ENCODE measurements at places on chromosomes 6 and 20. TPM values are rescaled to one million over a fixed set of nuclear protein-coding genes. Genes with fewer than 3 reads are reported as not detected.

The RNF144B gene
- total RNA-seq = 9.4 TPM

The SAMD10 gene
- 77.0 TPM for total RNA-seq

The ZBTB46 gene
- total RNA-seq = 2.7 TPM

The GHRH gene
- total RNA-seq = not detected

The IL17F gene
- 12.3 TPM for total RNA-seq

The MLN gene
- not detected for total RNA-seq

The IP6K3 gene
- not detected for total RNA-seq

The MUC21 gene
- not detected for total RNA-seq

The ZNF311 gene
- total RNA-seq = 1.6 TPM

- DNase-seq = no peak
Observed at GRCh38 chr6:27986928-27987725, 30.1 kb downstream of the OR2B6 start.

DNA sequence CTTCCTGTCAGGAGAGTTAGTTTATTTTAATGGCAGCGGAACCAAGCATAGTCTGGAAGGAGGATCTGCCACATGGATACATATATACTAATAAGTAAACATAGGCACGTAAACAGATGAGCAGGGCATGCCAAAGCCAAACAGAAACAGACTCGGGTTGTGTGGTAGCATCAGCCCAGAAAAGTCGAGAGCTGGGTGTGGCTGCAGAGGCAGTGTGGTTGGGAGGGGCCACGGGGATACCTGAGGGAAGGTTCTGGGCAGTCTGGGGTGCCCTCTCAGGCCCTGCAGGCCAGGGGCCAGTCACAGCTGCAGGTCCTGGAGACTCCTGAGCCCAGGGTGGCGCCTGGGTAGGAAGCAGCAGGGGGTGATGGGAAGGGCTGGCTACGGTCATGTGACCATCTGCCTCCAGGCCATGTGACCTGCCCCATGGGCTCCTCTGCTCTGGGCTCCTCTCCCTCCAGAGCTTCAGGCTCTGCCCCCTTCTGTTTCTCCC lies 42.8 kb upstream of the MRPS10 start:
- no peak for DNase-seq

DNA sequence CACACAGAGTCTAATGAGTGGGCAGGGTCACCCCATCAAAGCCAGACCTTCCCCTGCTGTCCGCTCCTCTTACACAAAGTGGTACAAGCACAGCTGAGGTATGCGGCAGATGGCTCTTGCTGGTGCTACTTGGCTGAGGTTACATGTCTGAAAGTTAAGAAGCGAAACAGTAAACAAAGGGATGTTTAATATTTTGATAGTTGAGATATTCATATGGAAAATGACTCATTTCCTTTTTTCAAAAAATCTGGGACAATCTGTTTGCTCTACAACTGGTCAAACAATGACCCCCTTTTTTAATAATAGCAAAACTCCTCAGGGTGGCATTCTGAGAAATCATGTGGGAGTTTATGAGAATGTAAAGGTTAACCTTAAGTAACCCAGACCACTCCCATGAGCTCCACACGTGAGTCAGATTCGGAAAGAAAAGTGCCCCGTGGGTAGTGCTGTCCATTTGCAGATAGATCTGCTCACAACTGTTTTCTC lies 245.3 kb downstream of the TBXT start:
- DNase-seq = no peak

GRCh38 chr6:86118271-86118670 lies 475.6 kb upstream of the SYNCRIP start:
- no peak for DNase-seq

DNA sequence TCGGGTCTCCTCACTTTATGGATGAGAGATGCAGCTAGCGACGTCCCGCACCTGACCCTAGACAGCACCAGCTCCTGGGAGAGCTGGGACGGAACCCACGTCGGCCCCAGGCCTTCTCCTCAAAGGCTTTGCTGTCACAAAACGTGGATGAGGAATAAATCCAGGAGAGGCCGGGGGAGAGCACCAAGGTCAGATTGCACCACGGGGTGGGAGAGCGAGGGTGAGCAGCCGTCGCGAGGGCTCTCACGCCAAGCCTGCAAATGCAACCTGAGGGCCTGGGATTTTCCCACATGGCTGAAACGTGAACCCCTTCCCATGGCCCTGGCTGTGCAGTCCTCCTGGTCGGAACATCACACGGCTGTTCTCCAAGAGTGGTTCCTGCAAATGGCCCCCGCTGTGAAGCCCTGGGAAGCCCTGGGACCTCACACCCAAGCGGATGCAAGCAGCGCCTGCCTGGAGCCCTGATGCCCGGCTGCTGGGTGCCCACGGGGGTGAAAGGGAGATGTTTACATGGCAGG lies 45.3 kb downstream of the DLL1 start:
- no peak for DNase-seq

GRCh38 chr6:130381459-130382380 lies 15.9 kb downstream of the TMEM200A start:
- no peak for DNase-seq

DNA sequence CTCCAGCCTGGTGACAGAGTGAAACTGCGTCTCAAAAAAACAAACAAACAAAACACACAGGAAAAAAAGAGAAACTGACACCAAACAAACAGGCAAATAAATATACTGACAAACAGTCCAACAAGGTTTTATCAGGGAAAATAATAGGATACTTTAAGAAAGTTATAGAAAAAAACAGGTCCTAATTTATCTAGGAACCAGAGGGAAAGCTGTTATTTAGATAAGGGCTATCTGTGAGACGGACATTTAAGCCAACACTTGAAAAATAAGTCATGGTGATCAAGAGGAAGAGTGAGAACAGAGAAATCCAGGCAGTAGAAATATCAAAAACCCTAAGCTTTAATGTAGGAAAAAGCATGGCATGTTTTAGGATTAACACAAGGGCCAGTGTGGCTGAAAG lies 68.9 kb downstream of the FAM217A start:
- DNase-seq = no peak

DNA sequence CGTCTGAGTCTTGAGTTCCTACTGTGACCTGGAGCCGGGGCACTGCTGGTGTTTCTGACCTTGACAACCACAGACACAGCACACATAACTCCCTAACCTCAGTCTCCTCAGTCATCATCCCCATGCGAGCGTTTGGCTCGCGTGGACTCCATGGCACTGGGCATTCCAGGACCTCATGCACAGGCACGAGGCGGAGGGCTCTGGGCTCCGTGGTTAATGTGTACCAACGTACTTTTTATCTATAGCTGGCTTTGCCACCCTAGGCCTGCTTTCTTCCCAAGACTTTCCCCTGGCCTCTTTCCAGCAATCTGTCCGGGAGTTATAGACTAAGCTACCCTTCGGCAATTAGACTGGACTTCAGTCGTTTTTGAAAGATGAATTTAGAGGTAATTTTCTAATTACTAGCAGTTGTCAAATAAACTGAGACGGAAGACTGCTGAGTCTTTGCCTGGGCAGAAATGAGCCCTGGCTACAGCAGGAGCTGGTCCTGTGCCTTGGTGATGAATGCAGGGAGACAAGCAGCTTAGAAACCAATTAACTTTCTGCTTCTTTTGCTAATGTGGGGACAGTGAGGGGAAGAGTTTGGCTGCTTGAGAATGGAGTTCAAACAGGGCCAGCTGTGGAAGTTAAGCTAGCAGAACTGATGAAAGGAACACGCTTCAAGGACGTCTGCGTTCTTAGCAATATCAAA lies 16.1 kb upstream of the CTCFL start:
- DNase-seq = no peak

Data from activated T-cell treated with anti-CD3 and anti-CD28 coated beads, Interleukin-2, amount 50 U/mL, for 72 hours (primary cell).